T-cell (primary cell): ENCODE measurements at places on chromosomes 4 and X. TPM values are rescaled to one million over a fixed set of nuclear protein-coding genes. Genes with fewer than 3 reads are reported as not detected.

DNA sequence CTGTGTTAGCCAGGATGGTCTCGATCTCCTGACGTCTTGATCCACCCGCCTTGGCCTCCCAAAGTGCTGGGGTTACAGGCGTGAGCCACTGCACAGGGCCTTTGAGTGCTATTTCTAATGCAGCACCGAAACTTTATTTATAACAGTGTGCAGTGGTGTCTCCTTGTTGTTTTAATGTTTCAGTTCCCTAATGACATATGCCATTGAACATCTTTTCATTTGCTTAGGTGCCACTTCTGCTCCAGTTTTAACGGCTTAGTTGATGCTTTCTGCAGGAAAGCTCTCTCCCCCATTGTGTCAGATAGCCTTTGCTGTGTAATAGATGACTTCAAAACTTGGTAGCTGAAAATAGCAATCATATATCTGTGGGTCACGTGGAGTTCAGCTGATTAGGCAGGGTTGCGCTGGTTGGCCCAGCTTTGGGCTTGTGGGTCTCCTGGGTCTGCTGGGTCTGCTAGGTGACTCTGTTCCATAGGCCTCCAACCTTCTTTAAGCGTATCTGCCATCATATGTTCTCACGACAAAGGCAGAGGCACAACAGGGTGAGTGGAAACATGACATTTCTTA is 76.4 kb upstream of the SHISA3 start:
- no peaks in the 10 kb centered on the region for H3K27me3 ChIP-seq
- DNase-seq = no peak
- no peaks in the 10 kb centered on the region for H3K36me3 ChIP-seq
- no peak overlapping the region for H3K4me3 ChIP-seq

DNA sequence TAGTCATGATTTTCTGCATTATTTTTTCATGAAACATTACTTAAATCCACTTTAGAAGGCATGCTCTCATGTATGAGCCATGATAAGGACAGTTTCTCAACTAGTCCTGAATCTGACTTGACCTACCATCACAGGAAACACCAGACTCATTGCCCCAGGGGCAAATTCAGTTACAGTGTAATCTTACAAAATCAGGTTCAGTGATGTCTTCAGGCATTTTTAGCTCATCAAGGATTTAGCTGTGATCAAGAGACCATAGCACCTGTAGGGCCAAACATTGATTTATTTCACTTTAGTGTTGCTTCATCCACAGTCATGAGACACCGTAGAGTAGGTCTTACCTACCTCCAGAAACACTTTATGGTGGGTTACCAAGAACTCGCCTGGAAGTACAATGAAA is 3.1 kb upstream of the TASL start:
- peaks cover 4% of the 10 kb centered on the region for H3K4me1 ChIP-seq
- no peak for DNase-seq
- no peaks in the 10 kb centered on the region for H3K36me3 ChIP-seq
- H3K27me3 ChIP-seq = no peaks in the 10 kb centered on the region

DNA sequence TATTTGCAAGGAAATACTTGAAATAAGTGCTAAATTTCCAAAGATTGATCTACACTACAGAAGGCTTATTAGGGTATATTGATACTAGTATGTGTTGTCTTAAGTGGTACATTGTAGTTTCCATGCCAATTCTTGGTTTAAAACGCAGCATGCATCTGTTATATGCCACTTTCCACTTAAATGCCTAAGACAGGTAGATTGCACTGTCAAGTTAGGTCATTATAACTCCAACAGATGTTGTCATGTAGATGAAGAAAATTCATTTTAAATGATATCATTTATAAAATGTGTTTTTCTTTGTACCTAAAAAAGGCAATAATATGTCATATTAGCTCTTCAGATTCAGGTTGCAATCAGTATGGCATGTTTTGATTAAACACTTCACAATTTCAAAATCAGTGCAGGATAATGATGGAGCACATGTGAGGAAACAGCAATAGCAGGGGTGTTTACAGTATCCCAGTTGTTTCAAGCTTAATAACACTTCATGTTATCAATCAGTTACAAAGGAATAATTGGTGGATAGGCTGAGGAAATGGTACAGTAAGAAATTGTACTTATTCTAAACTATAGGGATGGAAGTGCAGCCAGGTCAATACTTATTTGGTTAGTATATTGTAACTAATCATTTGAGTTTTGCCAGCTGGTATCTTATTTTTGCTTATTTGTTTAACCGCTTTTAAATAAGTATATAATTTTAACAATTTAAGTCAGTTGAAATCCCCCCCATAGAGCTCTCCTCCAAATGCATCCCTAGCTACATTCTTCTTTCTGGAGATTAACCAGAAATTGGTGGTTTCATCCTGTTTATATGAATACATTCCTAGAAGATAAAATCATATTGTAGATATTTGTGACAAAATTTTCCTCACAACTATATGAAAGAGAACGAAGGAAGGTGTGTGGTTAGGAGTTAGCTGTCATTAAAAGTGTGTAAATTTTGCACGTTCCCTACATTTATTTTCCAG is 454.4 kb upstream of the ATOH1 start:
- H3K4me1 ChIP-seq = no peaks in the 10 kb centered on the region
- H3K27me3 ChIP-seq = no peaks in the 10 kb centered on the region
- H3K4me3 ChIP-seq = no peak overlapping the region
- no peak overlapping the region for H3K27ac ChIP-seq

HTN1 gene
- not detected for total RNA-seq

GABRQ gene
- not detected for total RNA-seq

GRCh38 chr4:132910229-132910748 is 238.8 kb upstream of the PCDH10 start:
- H3K27me3 ChIP-seq = no peaks in the 10 kb centered on the region
- DNase-seq = no peak
- H3K4me3 ChIP-seq = no peak overlapping the region
- H3K36me3 ChIP-seq = no peaks in the 10 kb centered on the region
- H3K27ac ChIP-seq = no peak overlapping the region
- H3K4me1 ChIP-seq = no peaks in the 10 kb centered on the region

GRCh38 chrX:18548996-18549395 is 122.9 kb downstream of the RS1 start:
- no peaks in the 10 kb centered on the region for H3K4me1 ChIP-seq
- H3K27ac ChIP-seq = no peak overlapping the region
- no peak for DNase-seq
- H3K4me3 ChIP-seq = no peak overlapping the region

EDA2R gene
- 0.25 TPM for total RNA-seq

- H3K27me3 ChIP-seq = no peaks in the 10 kb centered on the region
- no peaks in the 10 kb centered on the region for H3K36me3 ChIP-seq
- H3K4me1 ChIP-seq = no peaks in the 10 kb centered on the region
- no peak overlapping the region for H3K27ac ChIP-seq
- H3K4me3 ChIP-seq = no peak overlapping the region
Measured at GRCh38 chr4:11418610-11419009, 10.1 kb downstream of the HS3ST1 start.

DNA sequence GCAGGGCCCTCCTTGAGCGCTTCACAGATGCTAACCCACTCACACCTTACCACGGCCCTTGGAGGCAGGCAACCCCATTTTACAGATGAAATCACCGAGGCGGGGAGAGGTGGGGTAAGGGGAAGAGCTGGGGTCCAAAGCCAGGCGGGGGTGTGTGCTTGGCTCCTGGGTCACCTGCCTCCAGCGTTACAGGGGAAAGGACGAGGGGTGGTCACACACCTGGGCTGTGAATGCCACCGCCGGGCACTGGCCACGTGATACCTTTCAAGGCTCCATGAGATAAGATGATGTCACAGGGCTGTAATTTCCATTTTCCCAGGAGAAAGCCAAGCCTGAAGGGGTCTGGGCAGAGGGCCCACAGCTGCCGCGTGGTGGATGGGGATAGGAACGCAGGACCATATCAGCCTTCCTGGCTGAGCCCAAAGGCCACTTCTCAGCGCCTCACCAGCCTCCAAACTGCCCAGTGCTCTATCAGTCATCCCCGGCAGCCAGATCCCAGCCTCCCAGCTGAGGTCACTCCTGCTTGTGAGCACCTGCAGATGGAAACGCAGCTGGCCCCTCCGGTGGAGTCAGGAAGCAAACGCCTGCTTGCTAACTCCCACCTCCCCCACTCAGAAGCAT is 62.4 kb upstream of the CRMP1 start:
- peaks cover 3% of the 10 kb centered on the region for H3K27me3 ChIP-seq
- no peak for DNase-seq
- no peak overlapping the region for H3K4me3 ChIP-seq
- peaks cover 2% of the 10 kb centered on the region for H3K4me1 ChIP-seq
- H3K27ac ChIP-seq = no peak overlapping the region
- no peaks in the 10 kb centered on the region for H3K36me3 ChIP-seq

DNA sequence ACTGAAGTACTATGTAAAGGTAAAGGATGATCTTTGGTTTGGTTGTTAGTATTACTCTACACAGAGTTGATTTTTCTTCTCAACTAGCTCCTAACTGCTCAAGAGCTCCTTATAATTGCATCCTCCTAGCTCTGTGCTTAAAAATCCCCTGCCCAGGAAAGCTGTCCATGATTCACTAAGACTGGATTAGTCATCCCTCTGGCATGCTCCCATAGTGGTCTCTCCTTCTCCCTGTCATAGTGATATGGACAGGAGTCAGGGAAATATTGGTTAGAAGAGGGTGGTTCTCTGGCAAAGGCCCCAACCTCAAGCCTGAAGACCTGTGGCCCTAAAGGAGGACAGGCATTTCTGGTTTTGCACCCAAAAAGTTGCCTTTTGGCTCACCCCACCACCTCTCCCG is 242.3 kb upstream of the KCNIP4 start:
- H3K4me1 ChIP-seq = no peaks in the 10 kb centered on the region
- no peak overlapping the region for H3K27ac ChIP-seq
- DNase-seq = no peak
- no peaks in the 10 kb centered on the region for H3K27me3 ChIP-seq

- no peaks in the 10 kb centered on the region for H3K4me1 ChIP-seq
- no peak for DNase-seq
- H3K36me3 ChIP-seq = no peaks in the 10 kb centered on the region
- no peaks in the 10 kb centered on the region for H3K27me3 ChIP-seq
- H3K4me3 ChIP-seq = no peak overlapping the region
Measured at GRCh38 chrX:21493226-21493830, 119.1 kb downstream of the CNKSR2 start.

DNA sequence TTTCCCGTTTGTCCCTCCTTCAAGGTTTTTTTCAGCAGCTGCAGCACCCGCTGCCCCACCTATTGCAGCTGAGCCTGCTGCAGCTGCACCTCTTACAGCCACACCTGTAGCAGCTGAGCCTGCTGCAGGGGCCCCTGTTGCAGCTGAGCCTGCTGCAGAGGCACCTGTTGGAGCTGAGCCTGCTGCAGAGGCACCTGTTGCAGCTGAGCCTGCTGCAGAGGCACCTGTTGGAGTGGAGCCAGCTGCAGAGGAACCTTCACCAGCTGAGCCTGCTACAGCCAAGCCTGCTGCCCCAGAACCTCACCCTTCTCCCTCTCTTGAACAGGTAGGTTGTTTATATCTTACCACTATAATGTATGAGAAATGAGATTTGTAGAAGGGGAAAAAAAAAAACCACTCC is 4.5 kb downstream of the PRR27 start:
- no peaks in the 10 kb centered on the region for H3K36me3 ChIP-seq
- no peaks in the 10 kb centered on the region for H3K27me3 ChIP-seq
- H3K4me1 ChIP-seq = no peaks in the 10 kb centered on the region
- DNase-seq = no peak

AFM gene
- not detected for total RNA-seq

DNA sequence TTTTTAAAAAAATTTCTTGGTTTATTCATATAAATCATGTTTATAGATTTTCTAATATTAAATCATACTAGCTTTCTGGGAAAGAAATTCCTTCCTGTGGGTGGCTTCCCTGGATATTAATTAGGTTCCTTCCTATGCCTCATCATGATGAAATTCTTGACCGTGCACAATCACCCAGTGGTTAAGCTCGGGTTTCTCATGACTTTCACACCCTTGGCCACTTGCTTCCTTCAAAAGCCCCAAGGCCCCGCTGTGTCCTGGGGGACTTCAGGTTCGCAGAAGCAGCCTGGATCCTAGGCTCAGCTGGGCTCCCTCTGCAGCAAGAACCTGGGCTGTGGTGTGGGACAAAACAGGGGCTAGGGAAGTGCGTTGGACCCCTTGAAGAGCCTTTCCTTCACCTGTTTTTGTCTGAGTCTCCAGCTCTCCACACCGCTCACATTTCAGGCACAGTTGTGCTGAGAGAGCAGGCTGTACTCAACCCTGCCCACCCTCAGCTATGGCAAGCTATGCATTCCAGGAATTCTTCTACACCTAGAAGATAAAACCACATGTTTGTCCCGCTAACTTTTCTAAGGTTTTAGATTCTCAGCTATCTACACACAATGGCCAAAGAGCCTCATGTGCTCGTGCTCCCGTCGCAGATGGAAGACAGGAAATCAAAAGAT is 48.9 kb upstream of the TMSB15B start:
- no peaks in the 10 kb centered on the region for H3K36me3 ChIP-seq
- no peaks in the 10 kb centered on the region for H3K4me1 ChIP-seq

RNF128 gene
- 0.16 TPM for total RNA-seq

ENAM gene
- not detected for total RNA-seq

SH2D1A gene
- 39.0 TPM for total RNA-seq

NDP gene
- not detected for total RNA-seq

- H3K27me3 ChIP-seq = no peaks in the 10 kb centered on the region
- no peaks in the 10 kb centered on the region for H3K4me1 ChIP-seq
- no peak for DNase-seq
- H3K27ac ChIP-seq = no peak overlapping the region
Measured at GRCh38 chr4:134747108-134747805, 545.7 kb upstream of the PABPC4L start.

GRCh38 chrX:124388562-124388961 is 42.2 kb downstream of the SH2D1A start:
- H3K4me3 ChIP-seq = no peak overlapping the region
- DNase-seq = peak; percentile 43
- no peak overlapping the region for H3K27ac ChIP-seq
- H3K27me3 ChIP-seq = no peaks in the 10 kb centered on the region
- H3K4me1 ChIP-seq = no peaks in the 10 kb centered on the region
- no peaks in the 10 kb centered on the region for H3K36me3 ChIP-seq

DNA sequence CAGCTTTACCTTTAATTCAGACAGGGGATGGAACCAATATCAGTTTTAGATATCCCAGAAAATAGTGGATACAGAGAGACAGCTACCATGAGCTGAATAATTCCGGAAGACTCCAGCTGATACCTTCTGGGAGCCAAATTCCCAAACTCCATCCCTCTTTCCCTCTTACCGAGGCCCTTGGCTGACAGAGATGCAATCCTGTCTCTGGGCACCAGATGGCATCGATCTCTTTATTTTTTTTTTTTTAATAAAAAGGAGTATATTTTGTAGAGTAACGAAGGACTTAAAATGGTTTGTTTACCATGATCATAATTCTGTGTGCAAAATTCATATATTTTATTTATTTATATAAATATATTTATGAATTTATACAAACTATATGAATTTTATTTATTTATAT is 31.0 kb downstream of the RAB40A start:
- no peak overlapping the region for H3K4me3 ChIP-seq
- no peak overlapping the region for H3K27ac ChIP-seq
- no peak for DNase-seq

PDGFC gene
- 0.12 TPM for total RNA-seq

GRCh38 chr4:828641-829271 is 2.8 kb upstream of the CPLX1 start:
- no peaks in the 10 kb centered on the region for H3K36me3 ChIP-seq
- H3K27ac ChIP-seq = no peak overlapping the region
- H3K4me3 ChIP-seq = no peak overlapping the region
- H3K4me1 ChIP-seq = no peaks in the 10 kb centered on the region
